ENCODE measurements at places on chromosomes 2 and 18.

DNA sequence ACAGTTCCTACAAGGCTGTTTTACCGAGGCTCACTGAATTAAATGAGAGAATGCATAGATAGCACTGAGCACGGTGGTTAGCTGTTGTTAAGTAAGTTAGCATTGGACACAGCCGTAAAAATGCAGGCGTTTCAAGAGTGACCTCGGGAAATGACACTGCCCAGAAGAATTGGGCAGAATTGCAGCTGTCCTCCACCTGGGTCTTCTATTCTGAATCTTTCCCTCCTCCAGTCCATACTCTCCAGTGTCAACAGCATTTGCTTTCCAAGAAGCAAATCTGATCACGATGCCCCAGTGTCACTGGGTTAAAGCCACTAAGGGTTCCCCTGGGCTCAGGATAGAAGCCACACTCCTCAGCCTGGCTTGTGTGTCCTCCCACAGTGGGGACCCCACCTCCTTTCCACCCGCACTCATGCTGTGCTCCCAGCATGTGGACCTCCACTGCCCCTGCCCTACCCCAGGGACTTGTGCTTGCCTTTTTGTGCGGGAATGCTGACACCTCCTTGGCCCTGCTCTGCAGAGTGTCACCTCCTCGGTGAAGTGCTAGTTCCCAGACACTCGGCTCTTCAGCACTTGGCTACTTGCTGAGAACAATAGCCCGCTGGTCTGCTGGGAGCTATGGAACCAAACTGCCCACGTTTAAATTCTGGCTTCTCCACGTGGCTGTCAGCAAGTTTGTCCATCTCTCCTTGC lies 135.0 kb downstream of the ANTXR1 start:
- no peak for DNase-seq

DNA sequence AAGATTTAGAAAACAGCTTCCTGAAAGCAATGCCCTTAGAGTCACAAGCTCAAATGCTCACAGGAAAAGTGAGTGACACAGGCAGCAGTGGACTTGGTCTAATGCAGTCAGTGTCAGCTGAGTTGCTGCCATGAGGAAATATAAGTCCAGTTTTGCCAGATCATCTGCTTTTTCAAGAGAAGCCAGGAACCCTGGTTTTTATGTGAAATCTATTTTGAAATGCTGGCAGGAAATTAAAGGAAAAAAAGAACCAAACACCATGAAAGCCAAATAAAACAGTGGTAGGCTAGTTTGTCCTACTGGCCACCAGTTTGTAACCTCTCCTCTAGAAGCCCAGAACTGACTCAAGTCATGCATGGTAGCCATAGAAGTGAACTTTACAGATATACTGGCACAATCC lies 109.2 kb downstream of the THADA start:
- no peak for DNase-seq

- DNase-seq: no peak
Measured at GRCh38 chr18:67432806-67433205, 83.7 kb downstream of the DSEL start.

DNA sequence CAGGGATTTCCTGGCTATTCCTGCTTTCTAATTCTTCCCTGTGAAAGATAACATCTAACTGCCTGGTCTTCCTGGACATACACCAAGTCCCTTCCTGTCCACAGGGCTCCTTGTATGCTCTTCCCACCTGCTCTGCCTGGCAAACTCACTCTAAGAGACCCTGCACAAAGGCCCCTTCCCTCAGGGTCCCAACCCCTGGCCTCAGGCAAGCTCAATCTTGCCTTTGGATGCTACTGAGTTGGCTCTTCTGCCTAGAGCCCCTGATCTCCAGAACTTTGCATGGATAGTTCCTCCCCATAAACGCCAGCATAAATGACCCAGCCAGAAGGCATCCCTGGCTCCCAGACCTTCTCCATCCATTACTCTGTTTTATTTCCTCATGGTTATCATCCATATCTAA lies 98.3 kb upstream of the OTOS start:
- no peak for DNase-seq

DNA sequence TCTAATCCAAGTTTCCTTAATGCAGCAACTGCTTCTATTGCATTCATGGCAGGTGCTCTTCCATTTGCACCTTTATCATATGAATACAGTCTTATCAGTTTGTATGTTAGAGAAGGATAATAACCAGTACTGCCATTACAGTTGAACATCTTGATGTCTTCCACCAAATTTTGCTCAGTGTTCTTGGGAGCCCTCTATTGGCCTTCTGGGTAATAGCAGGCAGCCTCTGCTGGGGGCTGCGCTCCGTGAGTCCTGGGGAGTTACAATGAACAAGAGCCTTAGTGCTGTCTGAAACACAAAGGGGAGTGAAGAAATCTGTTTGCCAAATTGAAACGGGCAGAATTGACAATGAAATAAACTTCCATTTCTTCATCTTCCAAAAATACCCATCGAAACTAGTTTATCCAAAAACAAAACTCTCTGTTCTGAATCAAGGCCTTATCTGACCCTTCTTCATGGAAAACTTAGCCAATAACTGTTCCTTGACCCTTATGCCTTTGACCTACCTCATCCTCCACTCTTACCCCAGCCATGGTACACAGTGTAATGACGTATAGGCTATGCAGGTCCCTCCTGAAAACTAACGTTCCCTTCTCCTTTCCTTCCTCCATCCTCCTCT lies 79.9 kb downstream of the ALK start:
- DNase-seq: peak; percentile 13

- DNase-seq: no peak
Measured at GRCh38 chr2:33660416-33661123, 61.5 kb upstream of the FAM98A start.

GRCh38 chr18:79136742-79137141 lies 67.5 kb downstream of the ATP9B start:
- no peak for DNase-seq

DNA sequence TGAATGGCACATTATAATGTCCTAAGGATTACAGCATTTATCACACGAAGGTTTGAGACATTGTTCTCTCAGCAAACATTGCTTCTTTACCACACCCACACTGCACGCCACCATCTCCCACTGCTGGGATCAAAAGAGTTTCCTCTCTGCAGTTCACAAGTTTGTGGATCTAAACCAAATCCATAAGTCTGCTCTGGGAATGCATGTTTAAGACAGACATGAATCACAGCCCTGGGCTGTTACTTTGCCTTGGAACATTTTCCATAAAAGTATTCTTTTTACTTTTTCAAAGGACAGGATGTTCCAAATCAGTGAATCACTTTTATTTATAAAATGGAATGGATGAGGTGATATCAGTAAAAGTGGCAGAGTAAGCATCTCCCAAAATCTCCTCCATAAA lies 36.1 kb downstream of the STPG4 start:
- no peak for DNase-seq

GRCh38 chr2:227344231-227344630 lies 19.2 kb downstream of the MFF start:
- no peak for DNase-seq

GRCh38 chr2:231415029-231415428 lies 19.5 kb downstream of the B3GNT7 start:
- no peak for DNase-seq

DNA sequence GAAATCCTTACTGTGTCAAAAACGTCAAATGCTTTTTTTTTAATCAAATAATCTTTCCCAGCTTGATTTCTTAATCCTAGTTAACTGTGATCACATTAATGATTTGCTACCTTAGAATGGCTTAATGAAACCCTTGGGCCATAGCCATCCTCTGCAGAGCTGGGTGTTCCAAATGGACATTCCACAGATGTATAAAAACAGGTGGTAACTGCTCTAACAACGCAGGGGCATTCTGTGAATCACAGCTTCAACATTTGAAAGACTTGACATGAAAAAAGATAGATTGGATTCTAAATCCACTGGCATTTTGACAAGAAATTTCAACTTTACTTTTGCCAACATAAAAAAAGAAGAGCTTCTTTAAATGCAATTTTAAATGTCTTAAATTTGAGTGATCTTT lies 69.8 kb upstream of the RASGRP3 start:
- DNase-seq: no peak

GRCh38 chr2:83081826-83082690 lies 1377.0 kb downstream of the SUCLG1 start:
- DNase-seq: no peak

- DNase-seq: no peak
Measured at GRCh38 chr2:152062125-152063091, 36.4 kb downstream of the CACNB4 start.

GRCh38 chr2:31260870-31261269 lies 26.9 kb downstream of the EHD3 start:
- no peak for DNase-seq

DNA sequence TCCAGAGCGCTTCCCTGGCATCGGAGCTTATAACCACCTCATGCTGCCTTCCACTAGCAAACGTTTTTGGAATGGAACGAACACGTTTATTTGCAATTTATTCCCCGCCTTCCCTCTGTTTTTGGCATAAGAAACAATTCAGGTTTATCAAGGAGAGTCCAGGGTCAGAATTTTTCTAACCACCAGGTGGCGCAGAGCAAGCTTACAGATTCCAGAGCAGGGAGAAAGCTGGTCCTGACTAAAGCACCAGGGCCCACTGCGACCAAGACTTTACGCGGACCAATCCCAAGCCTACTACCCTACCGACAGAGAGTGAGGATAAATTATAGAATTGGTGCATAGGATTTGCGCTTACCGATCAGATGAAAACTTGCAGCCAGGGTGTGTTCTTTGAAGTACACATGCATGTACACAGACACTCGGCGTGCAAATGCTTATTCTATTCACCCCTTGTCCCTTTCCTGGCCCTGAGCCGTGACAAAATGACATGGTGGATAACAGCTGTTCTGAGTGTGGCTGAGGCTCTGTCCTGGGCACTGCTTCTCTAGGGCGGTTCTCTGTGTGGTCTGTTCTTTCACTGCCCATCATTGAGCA lies 34.7 kb downstream of the NAPG start:
- peak; percentile 43 for DNase-seq

DNA sequence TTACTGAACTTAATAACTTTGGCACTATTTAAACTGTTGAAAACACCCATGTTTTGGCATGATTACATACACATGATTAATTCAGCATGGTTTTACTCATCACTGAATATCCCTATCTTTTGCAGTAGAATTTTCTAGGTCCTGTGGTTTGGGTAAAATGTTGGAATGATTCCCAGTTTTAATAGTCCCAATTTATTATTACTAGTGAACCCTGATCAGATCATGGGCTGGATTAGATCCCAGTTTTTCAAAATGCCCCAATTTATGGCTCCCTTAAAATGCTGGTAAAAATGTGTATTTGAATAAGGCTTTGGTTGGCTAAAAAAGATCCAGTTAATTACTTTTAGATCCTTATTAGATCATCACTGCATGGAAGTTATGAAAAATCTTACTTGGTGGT lies 273.6 kb upstream of the NRP2 start:
- DNase-seq: no peak

- DNase-seq: no peak
Measured at GRCh38 chr2:109215866-109216265, 86.9 kb downstream of the SH3RF3 start.

DNA sequence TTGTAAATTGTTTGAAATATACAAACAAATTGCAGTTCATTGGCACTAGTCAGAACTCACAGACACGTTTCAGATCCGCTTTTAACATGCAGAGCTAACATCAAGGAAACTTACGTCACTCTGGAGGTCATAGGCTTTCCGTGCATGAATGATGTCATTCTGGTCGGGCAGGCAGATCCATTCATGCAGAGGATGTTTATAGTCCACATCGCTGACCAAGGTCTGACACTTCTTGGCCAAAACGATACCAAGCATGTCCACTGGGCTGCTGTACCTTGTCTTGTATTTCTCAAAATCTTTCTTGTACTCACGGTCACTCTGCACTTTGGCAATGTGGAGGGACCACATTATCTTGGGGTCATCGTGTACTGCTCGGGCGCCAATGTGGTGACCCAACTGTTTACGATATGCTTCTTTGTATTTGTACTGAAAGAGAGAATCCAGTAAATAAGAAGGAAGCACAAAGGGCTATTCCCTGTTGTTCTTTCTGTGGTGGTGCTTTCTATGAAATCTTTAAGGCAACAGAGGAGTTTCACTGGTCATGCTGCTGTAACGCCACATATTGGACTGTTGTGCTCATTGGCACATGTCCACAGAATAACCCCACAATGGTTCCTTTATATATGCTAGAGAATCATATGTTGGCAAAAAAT lies 114.8 kb downstream of the NEB start:
- no peak for DNase-seq

GRCh38 chr18:70468861-70469547 lies 180.2 kb downstream of the SOCS6 start:
- no peak for DNase-seq

- DNase-seq: no peak
Measured at GRCh38 chr2:55761526-55761925, 67.9 kb upstream of the PNPT1 start.

GRCh38 chr2:111035830-111036441 lies 84.8 kb upstream of the BCL2L11 start:
- no peak for DNase-seq

DNA sequence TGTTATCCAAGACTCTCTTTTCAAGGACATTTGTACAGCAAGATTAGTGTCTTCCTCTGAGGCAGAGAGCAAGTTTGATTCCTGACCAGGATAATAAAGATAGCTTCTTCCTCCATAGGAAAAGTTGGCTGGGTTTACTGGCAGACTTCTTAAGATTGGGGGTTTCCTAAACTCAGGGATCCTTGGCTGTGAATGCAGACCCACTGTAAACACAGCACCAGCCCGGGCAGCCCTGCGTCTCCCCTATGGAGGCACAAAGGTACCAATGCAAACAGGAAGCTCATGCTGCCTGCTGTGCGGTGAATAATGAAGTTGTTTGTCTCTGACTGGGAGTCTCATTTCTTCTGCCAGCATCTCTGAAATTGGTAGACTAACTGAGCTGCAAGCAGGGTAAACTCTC lies 96.2 kb upstream of the ARHGAP28 start:
- no peak for DNase-seq

GRCh38 chr2:15357186-15357585 lies 203.9 kb downstream of the NBAS start:
- DNase-seq: no peak

DNA sequence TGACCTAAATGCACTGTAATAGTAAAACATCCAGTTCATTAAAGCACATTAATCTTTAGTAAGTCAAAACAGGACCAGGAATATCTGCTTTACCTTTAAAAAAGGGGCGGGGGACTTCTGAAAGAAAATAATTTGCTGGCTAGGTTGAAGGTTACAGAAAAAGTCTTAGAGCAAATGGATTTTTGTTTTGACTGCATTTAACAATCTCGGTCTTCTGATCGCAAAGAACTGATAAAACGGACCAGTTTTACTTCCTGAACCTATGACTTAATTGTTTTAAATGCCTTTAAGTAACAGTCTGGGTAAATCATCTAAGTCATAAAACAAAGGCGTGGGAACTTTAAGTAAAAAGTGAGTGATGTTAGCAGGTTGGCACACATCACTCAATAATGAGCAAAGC lies 783 bp downstream of the BUB1 start:
- DNase-seq: no peak

GRCh38 chr18:57687970-57688369 lies 66.3 kb upstream of the NARS1 start:
- DNase-seq: no peak

DNA sequence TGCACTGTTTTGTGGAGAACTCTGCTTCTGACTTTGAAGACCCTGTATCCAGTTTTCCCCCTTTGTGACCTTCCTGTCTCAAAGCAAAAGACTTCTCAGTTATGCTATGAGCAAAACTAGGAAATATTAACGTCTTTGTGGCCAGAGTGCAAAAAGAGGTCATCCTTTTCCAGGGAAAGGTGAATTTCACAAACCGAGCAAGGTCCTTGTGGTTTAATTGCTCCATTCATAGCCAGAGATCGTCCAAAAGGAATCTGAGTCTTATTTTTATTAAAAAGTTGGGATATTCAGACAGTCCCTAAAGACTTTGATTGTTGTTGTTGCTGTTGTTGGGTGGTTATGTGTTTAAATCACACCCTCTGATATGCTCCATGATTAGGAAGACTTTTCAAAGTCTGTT lies 77.4 kb downstream of the NAB1 start:
- DNase-seq: no peak

- DNase-seq: no peak
Measured at GRCh38 chr18:55381277-55381676, 206.7 kb downstream of the TCF4 start.

Measured in activated naive CD8-positive, alpha-beta T cell treated with anti-CD3 and anti-CD28 coated beads for 36 hours (primary cell).